Upper lobe of right lung (tissue), 1 donor: ENCODE measurements at places on chromosomes 4 and X. TPM values are rescaled to one million over a fixed set of nuclear protein-coding genes. Genes with fewer than 3 reads are reported as not detected.

GRCh38 chrX:50799531-50799961, 14.4 kb downstream of the SHROOM4 start:
- no peaks in the 10 kb centered on the region for H3K4me1 ChIP-seq
- peak; percentile 64 for DNase-seq
- no peak overlapping the region for H3K4me3 ChIP-seq
- peak overlapping the region; percentile 58 for H3K27ac ChIP-seq
- no peaks in the 10 kb centered on the region for H3K36me3 ChIP-seq

DNA sequence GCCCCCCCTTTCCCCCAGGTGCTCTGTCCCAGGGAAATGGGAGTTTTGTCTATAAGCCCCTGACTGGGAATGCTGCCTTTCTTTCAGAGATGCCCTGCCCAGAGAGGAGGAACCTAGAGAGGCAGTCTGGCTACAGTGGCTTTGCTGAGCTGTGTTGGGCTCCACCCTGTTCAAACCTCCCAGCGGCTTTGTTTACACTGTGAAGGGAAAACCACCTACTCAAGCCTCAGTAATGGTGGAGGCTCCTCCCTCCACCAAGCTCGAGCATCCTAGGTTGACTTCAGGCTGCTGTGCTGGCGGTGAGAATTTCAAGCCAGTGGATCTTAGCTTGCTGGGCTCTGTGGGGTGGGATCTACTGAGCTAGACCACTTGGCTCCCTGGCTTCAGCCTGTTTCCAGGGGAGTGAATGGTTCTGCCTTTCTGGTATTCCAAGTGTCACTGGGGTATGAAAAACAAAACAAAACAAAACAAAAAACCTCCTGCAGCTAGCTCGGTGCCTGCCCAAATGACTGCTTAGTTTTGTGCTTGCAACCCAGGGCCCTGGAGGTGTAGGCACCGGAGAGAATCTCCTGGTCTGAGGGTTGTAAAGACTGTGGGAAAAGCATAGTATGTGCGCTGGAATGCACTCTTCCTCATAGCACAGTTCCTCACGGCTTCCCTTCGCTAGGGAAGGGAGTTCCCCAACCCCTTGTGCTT, 41.7 kb downstream of the ITM2A start:
- H3K27ac ChIP-seq, result no peak overlapping the region
- no peaks in the 10 kb centered on the region for H3K4me1 ChIP-seq
- DNase-seq, result no peak
- H3K27me3 ChIP-seq, result no peaks in the 10 kb centered on the region

DNA sequence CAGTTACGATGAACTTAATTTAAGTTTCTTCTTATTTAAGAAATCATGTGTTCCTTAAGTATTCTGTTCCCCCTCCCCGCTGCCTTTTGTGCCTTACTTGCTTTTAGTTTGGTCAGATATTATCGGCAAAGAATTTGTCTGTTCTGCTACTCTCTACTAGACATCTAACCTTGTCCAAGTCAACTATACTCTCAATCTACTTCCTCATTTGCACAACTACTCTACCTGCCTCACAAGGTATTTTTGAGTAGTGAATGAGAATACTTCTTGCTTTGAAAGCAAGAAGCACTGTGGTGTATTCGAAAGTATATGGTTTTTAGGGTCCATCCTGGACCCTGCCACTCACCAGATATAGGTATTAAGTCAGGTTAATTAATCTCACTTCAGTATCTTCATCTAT, 8.0 kb upstream of the KLHL5 start:
- H3K4me3 ChIP-seq, result no peak overlapping the region
- no peaks in the 10 kb centered on the region for H3K27me3 ChIP-seq

VEGFC gene
- total RNA-seq, result 19.0 TPM

GC gene
- total RNA-seq, result not detected

MAGEB1 gene
- not detected for total RNA-seq

RXFP1 gene
- total RNA-seq, result 7.9 TPM

RPA4 gene
- 1.3 TPM for total RNA-seq
